ENCODE measurements at places on chromosomes 2 and 18.
A peak's percentile ranks its signal among the peaks of the same experiment; 100 is the strongest.

- DNase-seq, result no peak
Measured at GRCh38 chr18:23207994-23208393, 72.7 kb downstream of the CABLES1 start.

DNA sequence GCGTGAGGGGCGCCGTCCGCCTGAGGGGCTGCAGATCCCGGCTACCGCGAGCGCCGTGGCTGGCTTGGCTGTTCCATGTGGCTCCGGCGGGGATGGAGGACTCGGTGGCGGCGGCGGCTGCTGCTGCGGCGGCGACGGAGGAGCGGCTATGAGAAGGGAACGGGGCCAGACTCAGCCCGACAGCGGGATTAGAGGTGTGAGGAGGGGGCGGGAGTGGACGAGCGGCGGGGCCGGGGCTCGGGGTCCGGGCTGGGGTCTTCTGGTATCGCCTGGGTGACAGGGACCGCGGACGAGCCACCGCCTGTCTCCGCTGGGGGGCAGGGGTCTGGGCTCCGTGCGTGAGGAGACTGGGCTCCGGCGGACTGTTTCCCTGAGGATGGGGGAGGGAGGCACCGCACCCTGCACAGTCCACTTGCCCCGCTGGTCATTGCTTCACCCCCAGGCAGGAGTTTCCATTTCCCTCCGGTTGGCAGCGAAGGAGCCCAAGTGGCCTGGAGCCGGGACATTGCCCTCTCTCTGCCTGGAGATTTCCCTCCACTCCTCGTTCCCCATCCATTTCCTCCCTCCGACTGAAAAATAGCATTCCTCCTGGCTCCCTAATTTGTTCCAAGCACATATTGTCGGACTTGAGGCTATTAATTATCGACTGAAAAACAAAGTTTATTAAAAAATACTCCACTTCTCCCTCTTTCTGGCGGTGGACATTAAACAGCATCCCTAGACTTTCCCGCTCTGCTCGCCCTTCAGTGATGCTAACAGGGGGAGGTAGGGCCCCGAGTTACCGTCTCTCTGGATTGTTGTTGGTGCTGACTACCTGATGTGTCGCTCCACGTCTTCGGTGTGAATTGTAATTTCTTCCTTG is 577 bp downstream of the EHBP1 start:
- peak; percentile 38 for DNase-seq

DNA sequence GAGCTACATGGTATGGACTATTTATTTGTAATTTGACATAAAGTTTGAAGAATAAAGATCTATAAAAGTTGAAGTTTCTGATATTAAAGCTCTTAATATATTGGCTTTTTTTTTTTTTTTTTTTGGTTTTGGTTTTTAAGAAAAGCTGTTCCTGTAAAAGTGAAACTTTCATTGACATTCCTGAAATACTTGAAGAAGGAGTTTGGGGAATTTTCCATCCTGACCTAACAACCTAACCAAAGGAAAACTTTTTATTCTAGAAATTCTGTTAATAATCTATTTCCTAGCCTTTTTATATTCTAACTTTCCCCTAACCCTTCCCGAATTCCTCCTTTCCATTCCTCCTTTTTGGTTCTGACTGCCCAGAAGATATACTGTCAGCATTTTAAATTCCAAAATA is 83.7 kb downstream of the ACSL3 start:
- DNase-seq, result no peak

GRCh38 chr2:218857371-218858137 is 2.1 kb upstream of the WNT6 start:
- no peak for DNase-seq

DNA sequence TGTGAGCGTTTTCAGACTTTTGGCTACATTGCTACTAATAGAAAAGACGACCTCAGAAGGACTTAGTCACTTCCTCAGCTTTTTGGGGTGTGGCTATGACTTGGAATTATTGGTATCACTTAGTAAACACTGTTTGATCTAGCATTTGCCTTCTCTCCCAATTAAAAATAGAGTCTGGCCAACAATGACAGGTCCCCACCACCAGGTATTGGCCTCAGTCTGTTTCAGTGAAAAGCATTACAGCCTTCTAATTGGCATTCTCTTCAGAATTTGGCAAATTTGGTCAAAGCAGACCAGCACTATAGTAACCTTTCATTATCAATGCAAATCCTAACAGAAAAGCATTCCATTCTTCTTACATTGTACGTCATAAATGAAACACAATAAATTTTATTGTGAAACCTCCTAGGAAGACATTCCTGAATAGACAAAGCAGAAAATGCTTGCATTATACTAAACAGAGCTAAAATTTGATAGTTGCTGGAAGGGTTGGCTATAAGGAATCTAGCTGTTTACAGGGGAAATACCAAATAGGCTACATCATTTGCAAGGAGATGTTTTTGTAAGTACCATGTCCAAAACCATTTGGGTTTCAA is 613.9 kb downstream of the IRS1 start:
- peak; percentile 96 for DNase-seq
